ENCODE measurements at places on chromosomes 6 and 20.

DNA sequence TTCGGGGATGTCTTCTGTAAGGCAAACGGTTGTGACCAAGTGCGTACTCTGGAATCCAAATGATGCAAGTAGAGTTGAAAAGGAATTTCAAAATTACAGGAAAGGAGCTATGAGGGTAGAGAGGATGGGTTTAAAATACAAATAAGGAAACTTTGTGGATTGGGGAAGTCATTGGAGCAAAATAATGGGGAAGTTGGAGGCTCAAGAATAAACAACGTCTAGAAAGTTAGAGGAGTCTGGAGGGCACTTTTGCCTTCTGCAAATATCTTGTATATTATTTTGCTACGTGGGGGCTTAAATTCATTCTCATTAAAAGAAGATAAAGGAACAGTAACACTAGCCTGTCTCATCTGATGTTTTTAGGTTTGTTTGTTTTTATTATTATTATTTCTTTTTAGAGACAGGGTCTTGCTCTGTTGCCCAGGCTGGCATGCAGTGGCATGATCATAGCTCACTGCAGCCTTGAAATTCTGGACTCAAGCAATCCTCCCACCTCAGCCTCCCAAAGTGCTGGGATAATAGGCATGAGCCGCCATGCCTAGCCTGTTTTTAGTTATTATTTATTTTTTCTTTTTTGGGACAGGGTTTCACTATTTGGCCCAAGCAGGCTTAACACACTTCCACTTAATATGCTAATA lies 55.0 kb upstream of the TNFAIP3 start:
- no peak for DNase-seq

- no peak for DNase-seq
Observed at GRCh38 chr6:167444602-167445346, 119.9 kb downstream of the TTLL2 start.

DNA sequence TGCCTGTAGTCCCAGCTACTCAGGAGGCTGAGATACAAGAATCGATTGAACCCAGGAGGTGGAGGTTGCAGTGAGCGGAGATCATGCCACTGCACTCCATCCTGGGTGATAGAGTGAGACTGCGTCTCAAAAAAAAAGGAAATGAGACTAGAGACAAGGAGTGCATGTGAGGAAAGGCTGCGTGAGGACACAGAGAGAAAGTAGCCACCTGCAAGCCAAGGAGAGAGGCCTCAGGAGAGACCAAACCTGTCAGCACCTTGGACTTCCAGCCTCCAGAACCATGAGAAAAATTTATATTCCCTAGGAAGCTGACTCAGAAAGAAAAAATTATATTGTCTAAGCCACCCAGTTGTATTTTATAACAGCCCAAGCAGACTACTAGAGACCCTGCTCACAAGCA lies 7.4 kb upstream of the BEND3 start:
- DNase-seq, result no peak

DNA sequence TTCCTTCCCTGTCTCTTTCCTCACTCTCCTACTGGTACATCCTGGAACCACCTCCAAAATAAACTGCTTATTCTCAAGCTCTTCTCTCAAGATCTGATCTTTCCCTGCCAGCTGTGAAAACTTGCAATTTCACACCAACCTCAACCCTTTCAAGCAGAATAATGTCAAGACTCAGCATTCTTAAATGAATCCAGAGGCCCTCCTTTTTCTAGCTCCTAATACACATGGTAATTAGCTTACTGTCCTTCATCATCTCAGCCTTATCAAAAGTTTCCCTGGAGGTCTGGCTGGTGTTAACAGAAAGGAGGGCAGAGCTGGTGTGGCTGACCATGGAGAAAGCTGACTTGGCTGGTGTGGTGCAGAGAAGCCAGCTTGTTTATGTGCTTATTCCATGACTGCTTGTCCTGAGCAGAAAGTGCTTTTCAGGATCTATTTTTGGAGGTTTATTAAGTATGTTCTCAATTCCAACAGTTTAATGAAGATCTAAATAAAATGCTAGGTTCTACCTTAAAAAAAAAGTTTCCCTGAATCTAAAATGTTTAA lies 50.5 kb downstream of the CFAP61 start:
- DNase-seq, result no peak

- no peak for DNase-seq
Observed at GRCh38 chr6:19632786-19633185, 204.4 kb upstream of the ID4 start.

- no peak for DNase-seq
Observed at GRCh38 chr6:54086439-54086838, 24.8 kb upstream of the MLIP start.

- DNase-seq, result no peak
Observed at GRCh38 chr6:40923880-40924279, 115.1 kb downstream of the UNC5CL start.

GRCh38 chr6:131172222-131172621 lies 37.0 kb downstream of the AKAP7 start:
- DNase-seq, result no peak

GRCh38 chr20:44552950-44553908 lies 29.1 kb upstream of the PKIG start:
- DNase-seq, result no peak

DNA sequence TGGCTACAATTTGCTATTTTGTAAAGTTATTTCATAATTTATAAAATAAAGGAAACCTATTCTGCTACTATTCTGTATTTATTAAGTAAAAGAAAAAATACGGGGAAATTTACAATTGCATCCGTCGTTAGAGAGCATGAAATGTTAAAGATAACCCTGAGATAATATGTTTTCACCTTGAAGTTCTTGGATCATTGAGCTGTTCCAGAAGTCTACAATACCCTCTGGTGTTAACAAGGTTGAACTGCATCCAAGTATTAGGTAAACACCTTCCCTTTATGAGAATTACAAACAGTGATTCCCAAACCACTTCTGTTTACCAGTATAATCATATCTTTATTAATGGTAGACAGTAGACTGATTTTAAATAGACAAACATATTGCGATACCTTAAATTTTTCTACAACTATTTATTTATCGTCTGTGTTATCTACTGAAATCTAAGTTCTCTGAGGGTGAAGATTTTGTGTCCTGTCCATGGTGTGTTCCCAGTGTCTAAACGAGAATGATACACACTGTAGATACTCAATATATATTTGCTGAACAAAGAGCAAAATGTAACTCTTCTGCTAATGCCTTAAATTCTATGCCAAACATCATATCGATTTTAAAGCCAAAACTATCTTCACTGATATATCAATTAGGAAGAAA lies 28.2 kb downstream of the TBC1D32 start:
- no peak for DNase-seq

- no peak for DNase-seq
Observed at GRCh38 chr6:99668036-99668705, 61.5 kb downstream of the PRDM13 start.

- DNase-seq, result no peak
Observed at GRCh38 chr6:151425561-151425960, 26.4 kb downstream of the RMND1 start.

DNA sequence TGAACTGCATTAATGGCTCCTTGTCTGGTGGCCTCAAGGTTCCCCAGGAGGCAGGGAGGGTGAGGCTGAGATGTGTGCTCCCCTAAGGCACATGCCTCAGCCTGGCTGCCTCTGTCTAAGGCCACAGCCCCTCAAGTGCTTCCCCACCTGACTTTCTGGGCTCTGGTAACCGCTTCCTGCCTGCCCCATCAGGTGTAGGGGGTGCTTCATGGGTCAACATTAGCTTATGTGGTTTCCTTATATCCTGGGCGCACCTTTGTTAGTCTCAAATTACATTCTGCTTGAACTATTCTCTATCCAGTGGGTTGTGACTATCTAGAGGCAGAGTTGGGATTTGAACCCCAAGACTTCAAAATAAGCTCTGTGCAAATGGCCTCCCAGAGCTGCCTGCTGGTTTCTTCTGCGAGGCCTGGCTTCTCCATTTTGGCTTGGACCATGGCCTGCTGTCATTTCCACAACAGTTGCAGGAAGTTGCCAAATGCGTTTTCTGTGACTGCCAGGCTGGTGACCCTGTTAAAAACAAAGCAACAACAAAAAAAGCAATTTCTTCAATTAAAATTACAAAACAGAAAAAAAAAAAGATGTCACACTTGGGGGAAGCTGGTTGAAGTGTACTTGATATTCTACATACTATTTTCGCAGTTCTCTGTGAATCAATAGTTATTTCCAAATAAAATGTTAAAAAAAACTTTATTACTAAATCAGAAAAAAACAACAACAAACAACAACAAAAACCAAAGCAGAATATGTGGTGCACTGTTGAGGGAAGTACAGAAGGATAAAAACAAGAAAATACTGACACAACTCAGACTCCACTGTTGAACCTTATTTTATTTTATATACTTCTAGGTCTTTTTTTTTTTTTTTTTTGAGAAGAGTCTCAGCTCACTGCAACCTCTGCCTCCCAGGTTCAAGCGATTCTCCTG lies 20.0 kb upstream of the ZNFX1 start:
- DNase-seq, result no peak

DNA sequence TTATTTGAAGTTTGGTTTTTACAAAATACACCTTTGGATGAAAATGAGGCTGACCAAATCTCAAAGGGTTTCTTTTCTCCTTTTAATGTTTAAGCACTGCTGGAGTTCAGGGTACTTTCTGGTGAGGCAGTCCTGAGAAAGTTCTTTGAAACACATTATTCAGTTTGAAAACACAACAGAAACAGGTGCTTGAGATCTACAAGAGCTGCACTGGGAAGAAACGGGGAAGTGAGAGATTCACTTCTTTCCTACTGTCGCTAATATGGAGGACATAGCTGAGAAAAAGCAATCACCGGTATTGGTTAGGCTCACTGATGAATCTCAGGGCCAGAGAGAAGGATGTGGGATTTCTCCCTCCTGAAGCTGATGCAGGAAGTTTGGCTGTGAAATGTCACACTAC lies 22.9 kb upstream of the TMEM170B start:
- no peak for DNase-seq

DNA sequence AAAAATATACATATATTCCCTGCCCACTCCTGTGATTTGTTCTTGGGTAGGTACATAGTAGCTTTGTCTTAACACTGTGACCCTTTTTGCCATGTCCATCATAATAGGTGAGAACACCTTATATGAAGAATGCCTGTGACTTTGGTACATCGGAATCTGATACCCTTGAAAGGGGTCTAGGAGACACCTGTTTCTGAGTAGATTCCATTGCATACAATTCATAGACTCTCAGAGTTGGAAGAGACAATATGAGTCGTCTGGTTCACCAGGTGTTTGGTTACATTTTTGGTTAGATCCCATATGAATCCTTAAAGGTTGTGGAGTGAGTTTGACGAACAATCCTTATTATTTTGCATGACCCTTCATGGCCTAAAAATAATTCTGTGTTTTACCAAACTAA lies 36.3 kb downstream of the RNF144B start:
- DNase-seq, result no peak

- peak; percentile 32 for DNase-seq
Observed at GRCh38 chr6:15546591-15546990, 116.2 kb downstream of the DTNBP1 start.

GRCh38 chr6:81120280-81120679 lies 632.2 kb downstream of the TENT5A start:
- DNase-seq, result no peak

- DNase-seq, result no peak
Observed at GRCh38 chr20:19658137-19658536, 99.9 kb upstream of the RIN2 start.

GRCh38 chr6:6891125-6891721 lies 216.5 kb upstream of the RREB1 start:
- DNase-seq, result peak; percentile 81

- no peak for DNase-seq
Observed at GRCh38 chr20:47392721-47393073, 36.2 kb upstream of the ZMYND8 start.

DNA sequence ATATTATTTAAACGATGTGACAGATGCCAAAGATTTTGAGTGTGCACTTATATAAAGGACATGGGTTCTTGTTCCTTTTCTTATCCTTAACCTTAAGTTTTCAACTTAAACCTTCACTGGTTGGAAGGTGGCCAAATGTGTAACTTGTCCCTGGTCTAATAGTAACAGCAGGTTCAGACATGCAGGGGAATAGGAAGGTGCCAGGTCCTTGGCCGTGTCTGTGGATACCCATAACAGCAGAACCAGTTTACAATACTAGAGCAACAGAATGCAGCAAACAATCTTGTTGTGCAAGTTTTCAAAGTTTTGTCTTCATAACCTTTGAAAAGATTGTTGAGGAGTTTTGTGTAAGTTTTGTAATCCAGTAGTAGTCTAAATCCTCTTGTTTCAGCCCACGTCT lies 4.4 kb downstream of the MYB start:
- no peak for DNase-seq

DNA sequence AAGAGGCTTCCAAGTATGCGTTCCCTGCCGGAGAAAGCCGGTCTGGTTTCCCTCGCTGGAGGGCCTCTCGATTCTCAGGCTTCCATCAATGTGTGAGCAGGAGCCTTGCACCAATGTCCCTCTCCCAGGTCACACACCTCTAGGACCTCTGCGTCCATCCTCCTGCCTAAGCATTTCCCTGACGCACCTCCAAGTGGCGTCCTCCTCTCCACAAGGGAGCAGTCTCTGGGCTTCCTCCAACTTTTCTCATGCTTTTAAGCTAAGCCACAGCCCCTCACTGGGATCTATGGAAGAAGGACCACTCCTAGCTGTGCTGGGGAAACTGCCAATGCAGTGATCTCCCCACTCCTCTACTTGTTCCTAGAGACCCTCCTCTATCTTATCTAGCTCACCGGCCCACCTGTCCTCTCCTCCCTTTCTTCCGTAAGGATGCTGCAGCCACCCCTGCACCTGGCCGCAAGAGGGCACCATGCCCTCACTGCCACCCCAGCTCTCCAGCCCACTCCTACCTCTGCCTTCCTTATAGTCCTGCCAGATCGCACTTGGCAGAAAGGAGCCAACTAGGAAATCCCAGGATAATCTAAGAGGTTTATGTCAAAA lies 258.7 kb downstream of the LRFN2 start:
- DNase-seq, result peak; percentile 34

- DNase-seq, result no peak
Observed at GRCh38 chr6:125094563-125094962, 59.0 kb upstream of the TPD52L1 start.

GRCh38 chr6:95545226-95545625 lies 32.1 kb upstream of the MANEA start:
- DNase-seq, result no peak

GRCh38 chr6:87182321-87182720 lies 27.0 kb downstream of the ZNF292 start:
- DNase-seq, result no peak

- no peak for DNase-seq
Observed at GRCh38 chr6:43428112-43428570, 800 bp downstream of the ABCC10 start.

DNA sequence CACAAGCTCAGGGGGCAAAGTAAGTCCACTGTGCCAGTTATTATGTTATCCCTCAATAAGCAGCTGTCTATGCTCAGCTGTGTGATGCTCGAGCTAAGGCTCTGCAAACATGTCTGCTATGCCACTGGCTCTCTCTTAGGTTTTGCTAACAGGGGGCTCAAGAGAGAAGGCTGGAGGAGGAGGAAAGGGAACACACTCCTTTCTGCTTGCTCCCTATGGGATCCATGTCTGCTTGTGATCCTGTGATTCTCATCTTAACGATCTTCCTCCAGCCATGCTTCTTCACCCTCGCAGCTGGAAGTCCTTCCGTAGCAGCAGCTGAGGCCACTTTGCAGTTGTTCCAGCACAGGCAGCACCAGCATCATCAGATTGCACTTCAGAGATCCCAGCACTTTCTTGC lies 37.0 kb upstream of the IGF2R start:
- DNase-seq, result no peak

GRCh38 chr6:37668251-37668650 lies 29.4 kb downstream of the MDGA1 start:
- no peak for DNase-seq

All from mucosa of gallbladder (tissue), 1 donor.